ENCODE measurements at places on chromosomes 7 and 10.
A peak's percentile ranks its signal among the peaks of the same experiment; 100 is the strongest.

DNA sequence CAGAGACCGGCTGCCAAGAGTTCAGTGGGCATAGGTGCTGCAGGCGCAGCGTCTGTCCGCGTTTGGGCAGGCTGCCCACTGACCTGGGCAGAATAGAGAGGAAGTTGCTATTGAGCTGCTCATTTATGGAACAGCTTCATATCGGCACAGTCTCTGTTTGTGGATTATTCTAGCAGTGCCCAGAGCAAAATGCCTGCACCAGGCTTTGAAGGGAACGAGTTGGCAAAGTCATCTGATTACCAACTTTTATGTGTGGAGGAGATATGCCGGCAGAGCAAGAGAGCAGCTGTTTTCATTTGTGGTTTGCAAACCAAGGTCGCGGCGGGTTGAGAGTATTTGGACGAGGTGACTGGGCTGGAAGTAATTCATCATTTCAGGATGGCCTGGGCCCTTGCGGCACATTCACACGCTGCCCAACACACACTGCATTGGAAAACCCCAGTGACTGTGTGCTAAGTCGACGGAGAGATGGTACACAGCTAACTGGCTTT lies 228.5 kb downstream of the TCERG1L start:
- DNase-seq: no peak

DNA sequence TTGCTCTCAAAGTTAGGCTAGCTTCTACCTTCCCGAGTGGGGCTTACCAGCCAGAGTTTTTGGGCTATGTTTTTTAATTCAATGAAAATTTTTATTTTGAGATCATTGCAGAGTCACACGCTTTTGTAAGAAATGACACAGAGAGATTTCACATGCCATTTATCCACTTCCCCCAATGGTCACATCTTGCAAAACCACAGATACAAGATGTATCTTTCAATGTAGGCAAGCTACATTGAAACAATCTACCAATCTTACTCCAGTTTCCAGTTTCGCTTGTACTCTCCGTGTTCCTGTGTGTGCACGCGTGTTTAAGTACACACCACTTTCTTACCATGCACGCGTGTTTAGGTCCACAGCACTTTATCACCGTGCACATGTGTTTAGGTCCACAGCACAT lies 89.4 kb upstream of the LEP start:
- no peak for DNase-seq

DNA sequence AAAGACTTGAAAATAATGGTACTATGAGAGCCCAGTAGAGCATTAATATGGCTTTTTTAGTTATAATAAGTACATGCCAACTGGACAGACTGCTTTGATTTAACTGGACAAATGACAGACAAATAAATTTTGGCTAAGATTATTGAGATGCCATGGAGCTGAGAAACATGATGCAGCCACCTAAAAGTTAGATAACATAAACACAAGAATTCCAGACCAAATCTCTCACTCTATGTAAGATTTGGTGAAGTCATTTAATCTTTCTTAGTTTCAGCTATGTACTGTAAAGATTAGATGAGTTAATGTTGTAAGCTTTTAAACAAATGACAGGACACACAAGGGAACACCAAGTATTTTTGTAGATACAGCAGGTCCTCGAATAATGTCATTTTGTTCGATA lies 118.2 kb downstream of the CACNA2D1 start:
- DNase-seq: no peak

DNA sequence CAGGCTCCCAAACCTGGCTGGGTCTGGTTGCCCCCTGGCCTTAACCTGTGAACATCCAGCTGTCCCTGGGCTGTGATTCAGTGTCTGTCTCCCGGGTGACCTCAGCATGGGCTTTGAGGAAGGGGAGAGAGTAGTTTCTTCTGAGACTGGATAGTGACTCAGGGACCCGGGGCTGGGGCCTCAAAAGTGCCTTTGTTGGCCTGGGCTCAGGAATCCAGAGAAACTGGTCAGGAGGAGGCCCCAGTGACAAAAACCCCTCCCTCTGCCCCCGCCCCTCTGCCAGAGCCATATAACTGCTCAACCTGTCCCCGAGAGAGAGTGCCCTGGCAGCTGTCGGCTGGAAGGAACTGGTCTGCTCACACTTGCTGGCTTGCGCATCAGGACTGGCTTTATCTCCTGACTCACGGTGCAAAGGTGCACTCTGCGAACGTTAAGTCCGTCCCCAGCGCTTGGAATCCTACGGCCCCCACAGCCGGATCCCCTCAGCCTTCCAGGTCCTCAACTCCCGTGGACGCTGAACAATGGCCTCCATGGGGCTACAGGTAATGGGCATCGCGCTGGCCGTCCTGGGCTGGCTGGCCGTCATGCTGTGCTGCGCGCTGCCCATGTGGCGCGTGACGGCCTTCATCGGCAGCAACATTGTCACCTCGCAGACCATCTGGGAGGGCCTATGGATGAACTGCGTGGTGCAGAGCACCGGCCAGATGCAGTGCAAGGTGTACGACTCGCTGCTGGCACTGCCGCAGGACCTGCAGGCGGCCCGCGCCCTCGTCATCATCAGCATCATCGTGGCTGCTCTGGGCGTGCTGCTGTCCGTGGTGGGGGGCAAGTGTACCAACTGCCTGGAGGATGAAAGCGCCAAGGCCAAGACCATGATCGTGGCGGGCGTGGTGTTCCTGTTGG lies at the start of gene CLDN4:
Gene CLDN4 (plus strand): TSS at position 316 of the 903 bp plus-strand sequence. CDS start 206 bp downstream, at position 522.
- DNase-seq: no peak

DNA sequence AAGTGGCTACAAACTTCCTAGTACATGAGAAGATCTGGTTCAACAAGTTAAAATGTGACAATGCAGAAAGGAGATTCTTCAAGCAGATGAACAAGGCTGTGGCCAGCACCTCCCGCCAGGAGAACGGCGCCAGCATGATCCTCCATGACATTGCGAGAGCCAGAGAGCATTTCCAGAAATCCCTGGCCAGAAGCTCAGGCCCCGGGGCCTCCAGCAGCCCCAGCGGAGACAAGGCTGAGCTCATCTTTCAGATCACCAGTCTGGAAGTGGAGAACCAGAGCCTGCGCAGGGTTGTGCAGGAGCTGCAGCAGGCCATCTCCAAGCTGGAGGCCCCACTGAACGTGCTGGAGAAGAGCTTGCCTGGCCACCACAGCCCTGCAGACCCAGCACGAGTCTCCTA lies 40.1 kb upstream of the ZNF273 start:
- DNase-seq: no peak

DNA sequence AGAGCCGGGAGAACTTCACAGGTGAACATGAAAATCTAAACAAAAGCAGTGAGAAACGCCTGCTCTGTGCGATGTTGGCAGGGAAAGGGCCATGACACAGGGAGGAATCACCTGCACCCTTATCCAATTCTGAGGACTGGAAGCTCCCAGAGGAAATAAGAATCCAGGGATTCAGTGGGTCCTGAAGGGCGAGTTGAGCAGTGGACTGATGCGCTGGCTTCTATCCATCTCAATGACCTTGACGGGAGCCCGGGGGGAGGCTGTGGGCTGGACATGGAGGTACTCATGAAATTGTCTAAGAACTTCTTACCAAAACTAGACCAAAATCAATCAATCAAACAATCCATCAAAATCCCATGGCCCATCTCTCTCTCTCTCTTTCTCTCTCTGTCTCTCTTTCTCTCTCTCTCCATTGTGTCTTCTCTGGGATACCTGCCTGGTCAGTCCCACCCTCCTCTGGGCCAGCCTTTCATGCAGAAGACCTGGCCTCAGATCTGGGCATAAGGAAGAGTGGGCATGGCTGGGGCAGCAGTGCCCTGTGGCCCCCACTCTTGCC lies 7.2 kb downstream of the CPXM2 start:
- no peak for DNase-seq

- DNase-seq: no peak
These were observed 1.1 kb upstream of the AKR1B1 start for GRCh38 chr7:134459981-134460380.

DNA sequence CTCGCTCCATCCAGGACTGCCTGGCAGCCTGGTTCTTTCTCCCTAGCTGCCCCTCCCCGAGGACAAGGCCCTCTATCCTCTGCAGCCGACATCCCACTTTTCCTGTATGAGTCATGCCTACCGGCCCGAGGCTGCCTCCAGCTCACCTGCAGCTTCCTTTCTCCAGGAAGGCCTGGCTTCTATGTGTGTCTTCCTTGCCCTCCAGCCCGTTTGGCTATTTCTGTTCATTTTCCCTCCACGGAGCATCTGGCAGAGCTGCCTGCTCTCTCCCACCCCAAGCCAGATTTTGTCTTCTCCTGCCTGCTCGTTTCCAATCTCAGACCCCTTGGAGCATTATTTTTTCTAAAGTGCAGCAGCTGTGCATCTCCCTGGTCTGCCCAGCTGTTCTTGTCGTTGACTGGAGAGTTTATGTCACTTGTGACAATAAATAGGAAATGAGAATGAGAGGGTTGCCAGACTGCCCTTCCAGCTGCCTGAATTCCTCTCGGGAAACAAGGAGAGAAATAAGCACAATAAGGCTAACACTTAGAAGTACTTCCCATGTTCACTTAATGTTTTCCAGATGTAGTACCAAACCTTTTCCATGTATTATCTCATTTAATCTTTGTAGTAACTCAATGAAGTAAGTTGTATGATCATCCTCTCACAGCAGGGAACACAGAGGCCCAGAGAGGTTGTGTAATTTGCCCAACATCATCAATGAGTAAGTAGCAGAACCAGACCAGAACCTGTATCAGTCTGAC lies 19.7 kb downstream of the UBTD1 start:
- DNase-seq: no peak

DNA sequence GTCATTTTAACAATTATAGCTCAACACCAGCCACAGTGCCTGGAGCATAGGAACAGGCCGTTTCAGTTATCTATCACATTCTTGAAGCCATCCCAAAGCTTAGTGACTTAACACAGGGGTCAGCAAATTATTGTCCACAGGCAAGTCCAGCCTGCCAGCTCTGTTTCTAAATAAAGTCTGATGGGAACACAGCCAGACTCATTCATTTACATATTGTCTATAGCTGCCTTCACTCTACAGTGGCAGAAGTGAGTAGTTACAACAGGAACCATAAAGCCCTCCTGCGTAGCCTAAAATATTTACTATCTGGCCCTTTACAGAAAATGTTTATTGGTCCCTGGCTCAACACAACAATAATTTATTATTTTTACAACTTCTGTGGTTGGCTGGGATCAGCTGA lies 407.5 kb upstream of the AUTS2 start:
- no peak for DNase-seq

DNA sequence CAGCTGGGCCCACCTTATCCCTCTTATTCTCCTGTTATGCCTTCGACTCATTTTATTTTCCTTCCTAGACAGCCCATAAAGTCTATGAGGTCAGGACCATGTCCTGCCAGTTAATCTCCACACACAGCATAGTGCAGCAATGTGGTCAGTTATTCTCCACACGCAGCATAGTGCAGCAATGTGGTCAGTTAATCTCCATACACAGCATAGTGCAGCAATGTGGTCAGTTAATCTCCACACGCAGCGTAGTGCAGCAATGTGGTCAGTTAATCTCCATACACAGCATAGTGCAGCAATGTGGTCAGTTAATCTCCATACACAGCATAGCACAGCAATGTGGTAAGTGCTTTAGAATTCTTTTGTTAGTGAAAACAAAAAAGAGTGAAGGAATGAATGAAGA lies 77.8 kb downstream of the TEX36 start:
- DNase-seq: no peak

DNA sequence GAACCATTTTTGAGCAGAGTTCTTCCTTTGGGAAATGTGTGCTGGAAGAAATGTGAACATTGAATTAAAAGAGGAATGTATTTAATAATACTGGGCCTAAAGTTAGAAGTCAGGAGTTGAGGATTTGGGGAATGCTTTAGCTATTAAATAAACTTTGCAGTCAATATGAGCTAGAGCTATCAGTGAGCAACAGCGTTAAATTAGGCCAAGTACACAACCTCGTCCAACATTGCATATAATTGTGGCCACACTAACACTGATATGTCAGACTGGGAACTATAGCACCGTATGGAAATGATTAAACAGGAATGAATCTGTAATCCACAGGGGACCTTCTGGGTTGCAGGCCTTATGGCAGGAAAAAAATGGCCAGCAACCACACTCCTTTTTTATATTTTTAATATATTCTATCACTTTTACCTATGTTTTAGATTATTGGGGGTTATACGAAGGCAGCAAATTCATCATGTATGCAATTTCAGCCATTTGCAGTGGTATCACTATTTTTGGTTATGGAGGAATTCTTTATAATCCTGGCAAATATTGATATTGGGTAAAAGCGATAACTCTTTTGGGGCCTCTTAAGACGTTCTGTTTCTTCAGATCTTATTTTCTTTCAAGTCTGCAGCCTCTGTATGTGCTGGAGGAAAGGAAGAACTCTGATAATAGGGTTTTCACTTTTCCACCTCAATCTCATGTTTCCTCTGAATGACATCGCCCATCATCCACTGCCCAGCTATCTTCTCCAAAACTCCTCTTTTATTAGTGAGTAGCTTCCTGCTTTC lies 236.3 kb upstream of the PLXDC2 start:
- DNase-seq: no peak

DNA sequence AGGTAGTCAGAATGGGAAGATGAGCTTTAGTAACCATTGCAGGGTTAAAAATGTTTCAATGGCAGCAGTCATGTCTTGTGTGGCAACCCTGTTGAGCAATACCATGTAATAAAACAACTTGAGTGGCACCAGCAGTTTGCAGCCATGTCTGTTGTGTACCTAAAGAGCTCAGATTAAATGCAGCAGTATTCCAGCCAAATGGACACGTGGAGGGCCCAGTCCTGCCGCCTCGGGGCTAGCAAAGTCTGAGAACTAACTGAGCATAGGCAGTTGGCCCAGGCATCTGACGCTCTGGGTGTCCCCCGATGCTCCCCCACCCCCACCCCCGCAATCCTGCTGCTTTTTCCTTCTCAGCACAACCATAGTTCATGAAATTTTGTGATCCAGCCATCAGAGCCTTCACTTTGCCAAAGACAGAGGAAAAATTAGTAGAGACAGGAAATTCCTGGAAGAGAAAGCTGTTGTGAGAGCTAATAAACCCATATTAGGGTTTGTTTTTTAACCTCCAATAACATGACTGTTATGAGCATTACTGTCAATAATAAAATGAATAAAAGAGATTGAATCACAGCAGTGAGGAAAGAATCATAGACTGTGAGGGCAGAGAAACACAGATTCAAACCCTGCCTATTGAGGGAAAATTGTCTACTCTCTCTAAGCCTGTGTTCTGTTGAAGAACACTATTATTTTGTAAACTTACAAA lies 220.6 kb upstream of the RHOBTB1 start:
- no peak for DNase-seq

DNA sequence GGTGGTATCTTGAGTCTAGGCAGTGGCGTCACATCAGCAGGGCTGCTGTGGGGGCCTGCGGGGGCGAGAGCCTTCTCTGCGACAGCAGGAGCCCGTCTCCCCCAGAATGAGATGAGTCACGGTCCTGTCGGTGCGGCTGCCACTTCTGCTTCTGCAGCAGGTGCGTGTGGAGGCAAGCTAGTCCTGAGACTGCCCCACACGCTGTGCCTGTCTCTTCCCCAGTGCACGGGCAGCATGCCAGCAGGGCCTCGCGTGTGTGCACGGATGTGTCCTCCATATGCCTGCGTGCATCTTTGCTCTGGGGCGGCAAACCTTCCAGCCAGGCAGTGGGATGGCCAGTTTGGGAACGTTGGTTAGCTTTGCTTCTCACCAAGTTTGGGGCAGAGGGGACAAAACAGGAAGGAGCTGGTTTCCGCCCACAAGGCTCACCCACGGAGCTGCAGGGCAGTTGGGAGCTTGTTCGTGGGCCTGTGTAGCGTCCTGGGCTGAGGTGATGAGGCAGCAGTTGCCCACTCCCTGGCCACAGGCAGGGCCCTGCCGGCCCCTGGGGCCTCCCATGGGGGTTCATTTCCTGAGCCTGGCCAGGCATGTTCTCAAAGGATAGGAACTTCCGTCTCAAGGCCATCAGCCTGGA lies 60.8 kb upstream of the PPIF start:
- peak; percentile 73 for DNase-seq

Data from CD4-positive, alpha-beta T cell treated with Interferon alpha-2 for 1 hour (primary cell).